NCI-H2081 (cell line): ENCODE measurements at places on chromosomes 1 and 21.

DNA sequence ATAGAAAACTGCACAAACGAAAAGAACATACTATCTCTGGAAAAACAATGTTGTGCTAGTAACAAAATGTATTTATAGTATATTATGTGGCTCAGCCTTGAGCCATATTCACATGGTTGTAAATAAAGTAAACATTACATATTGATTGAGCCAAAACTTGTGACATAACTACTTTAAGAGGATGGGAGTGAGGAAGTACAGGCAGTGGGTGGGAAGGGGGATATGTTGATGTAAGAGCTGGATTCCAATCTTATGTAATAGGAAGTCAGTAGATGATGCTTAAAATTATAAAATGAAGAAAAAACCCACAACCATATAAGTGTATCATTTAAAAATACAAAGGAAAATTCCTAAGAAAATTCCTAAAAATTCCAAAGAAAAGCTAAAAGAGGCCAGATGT is 42.7 kb downstream of the RHOU start:
- no peak for DNase-seq

DNA sequence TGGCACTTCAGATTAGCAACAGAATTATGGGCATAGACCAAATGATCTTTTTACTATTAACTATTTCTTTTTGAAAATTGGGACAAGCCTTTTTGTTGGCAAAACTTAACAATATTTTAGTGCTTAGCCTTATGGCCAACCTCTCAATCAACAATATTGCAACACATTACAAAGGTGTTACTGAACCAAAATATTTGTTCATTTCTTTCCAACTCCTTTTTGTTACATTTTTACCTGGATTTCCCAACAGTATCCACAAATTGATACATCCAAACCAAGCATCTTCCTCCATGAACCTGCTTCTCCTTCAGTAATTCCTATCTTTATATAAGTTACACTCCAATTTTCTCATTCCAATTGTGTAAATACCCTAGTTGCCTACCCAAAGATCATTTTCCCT is 1.5 kb upstream of the AMPD1 start:
- no peak for DNase-seq

DNA sequence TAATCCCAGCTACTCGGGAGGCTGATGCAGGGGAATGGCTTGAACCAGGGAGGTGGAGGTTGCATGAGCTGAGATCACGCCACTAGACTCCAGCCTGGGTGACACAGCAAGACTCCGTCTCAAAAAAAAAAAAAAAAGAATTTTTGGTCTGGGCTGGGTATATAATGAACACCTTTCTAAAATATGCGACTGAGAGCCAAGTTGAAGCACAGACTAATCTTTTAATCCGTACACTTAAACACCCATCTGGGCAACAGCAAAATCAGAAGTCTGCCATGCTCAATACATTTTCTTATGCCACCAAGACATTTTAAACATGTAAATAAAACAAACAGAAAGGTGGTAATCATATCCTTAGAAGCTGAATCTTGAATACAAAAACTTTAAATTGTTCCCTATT is 31.6 kb upstream of the ABCB10 start:
- no peak for DNase-seq

DNA sequence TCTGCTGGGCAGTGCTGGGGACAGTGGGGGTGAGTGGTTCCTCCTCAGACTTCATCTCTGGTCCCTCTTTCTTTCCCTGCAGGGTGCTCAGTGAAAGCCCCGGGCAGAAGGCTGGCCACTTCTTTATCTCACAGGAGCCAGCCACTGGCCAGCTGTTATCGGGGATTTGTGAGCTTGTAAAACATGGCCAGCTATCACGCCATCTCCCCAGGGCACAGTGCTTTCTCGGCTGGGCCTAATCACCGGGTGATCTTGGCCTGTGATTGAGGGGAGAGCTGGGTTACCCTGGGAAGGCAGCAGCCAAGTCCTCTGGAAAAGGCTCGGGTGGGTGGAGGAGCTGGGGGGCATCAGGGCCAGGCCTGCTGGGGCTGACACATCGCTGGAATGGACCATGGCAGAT is 83.0 kb downstream of the IGSF21 start:
- no peak for DNase-seq

DNA sequence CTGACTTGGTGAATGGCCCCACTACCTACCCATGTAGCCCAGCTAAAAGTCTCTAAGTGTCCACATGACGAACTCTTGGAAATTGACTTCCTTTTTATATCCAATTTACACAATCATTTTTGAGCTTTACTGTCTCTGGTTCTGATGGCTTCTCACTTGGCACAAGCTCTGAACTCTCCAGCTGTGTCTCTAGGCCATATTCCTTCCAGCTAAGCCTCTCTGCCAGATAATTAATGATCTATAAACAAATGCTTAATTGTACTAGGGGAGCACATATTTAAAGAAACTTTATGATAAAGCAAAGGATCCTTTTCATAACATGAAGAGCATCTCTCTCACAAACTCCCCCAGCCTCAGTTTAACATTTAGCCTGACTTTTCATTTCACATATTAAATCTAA is 16.3 kb upstream of the BEND5 start:
- peak; percentile 38 for DNase-seq

GRCh38 chr1:209863766-209864485 is 36.2 kb downstream of the UTP25 start:
- DNase-seq: no peak

DNA sequence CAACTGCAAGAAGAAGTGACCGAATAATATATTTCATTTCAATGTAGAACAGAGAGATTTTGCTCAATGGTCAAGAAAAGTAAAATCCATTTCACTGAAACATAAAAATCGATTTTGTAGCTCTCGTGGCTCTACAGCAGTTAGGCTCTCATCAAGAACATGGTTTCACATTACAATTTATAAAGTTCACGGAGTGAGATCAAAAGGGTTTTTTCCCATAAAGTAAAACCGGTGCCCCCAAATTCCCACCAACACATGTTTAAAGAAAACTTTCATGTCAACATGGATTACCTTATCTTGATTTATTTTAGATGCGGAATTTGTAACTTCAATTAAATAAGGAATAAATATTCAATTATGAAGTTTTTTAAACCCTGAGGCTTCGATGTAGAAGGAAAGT is 16.3 kb upstream of the VAV3 start:
- no peak for DNase-seq

- DNase-seq: peak; percentile 15
These were observed 13.6 kb downstream of the LRRC42 start for GRCh38 chr1:53959664-53960250.

DNA sequence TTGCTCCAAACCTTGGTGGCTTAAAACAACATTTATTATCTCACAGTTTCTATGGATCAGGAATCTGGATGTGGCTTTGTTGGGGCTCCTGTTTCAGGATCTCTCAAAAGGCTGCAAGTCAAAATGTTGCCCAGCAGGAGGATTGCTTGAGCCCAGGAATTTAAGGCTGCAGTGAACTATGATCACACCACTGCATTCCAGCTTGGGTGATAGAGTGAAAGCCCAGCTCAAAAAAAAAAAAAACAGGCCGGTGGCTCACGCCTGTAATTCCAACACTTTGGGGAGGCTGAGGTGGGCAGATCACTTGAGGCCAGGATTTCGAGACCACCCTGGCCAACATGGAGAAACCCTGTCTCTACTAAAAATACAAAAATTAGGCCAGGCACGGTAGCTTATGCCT is 30.0 kb downstream of the BCAS2 start:
- DNase-seq: no peak

DNA sequence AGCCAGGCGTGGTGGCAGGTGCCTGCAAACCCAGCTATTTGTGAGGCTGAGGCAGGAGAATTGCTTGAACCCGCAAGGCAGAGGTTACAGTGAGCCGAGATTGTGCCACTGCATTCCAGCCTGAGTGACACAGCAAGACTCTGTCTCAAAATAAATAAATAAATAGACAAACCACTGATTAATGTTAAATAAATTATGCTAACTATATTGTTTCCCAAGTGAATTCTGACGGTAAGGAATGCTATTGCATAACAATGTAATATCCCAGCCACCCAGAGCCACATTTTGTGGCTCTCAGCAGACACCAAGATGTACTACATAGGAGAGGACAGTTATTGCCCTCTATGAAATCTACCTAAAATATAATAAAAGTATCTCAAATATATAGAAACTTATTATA is 55.4 kb downstream of the LPGAT1 start:
- no peak for DNase-seq

DNA sequence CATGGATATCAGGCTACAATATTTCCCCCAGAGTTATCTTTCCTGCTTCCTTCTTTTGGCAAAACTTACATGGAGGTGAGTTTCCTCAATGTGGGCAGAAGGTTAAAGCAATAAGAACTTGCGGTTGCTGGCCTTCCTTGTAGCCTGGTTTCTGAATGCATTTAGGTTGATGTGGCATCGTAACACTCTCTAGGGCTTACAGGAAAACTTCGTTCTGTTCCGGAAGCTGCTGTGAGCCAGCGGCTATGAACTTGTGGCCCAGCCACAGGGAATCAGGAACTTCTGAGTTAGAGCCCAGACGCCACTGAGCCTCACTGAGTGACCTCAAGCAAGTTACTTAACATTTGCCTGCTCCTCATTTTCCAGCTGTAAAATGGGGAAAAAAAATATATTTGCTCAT is 623.4 kb upstream of the ADAMTS5 start:
- DNase-seq: no peak

DNA sequence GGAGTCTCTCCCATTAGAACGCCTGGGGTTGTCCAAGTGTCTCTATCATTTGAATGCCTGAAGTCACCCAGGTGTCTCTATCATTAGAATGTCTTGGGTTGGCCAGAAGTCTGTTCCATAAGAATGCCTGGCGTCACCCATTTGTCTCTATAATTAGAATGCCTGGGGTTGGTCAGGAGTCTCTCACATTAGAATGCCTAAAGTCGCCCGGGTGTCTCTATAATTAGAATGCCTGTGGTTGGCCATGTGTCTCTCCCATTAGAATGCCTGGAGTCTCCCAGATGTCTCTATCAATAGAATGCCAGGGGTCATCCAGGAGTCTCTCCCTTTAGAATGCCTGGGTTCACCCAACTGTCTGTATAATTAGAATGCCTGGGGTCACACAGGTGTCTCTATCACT is 54.5 kb downstream of the RNF187 start:
- DNase-seq: no peak

DNA sequence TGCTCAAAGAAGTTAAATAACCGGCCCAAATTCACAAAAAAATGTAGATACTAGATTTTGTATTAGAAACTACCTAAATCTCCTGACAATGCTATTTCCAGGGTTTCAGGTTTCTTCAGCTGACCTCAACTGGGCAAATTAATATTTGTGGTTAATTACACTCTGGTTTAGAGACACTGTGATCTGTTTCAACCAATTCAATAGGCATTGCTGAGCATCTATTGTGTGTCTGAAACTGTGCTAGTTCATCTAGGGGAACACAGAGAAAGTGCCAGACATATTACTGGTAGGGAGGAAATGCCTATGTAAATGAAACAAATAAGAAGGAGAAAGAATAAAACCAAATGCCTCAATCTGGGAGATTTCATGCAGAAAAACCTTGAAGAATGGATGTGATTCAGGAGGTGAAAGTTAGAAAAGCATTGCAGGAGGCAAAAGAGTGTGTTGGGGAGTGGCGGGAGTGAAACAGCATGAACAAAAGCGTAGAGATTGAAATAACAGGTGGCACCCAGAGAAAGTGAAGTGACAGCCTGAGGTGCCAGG is 51.3 kb upstream of the IVNS1ABP start:
- DNase-seq: no peak

GRCh38 chr1:8155528-8156186 is 129.5 kb upstream of the ERRFI1 start:
- DNase-seq: no peak

DNA sequence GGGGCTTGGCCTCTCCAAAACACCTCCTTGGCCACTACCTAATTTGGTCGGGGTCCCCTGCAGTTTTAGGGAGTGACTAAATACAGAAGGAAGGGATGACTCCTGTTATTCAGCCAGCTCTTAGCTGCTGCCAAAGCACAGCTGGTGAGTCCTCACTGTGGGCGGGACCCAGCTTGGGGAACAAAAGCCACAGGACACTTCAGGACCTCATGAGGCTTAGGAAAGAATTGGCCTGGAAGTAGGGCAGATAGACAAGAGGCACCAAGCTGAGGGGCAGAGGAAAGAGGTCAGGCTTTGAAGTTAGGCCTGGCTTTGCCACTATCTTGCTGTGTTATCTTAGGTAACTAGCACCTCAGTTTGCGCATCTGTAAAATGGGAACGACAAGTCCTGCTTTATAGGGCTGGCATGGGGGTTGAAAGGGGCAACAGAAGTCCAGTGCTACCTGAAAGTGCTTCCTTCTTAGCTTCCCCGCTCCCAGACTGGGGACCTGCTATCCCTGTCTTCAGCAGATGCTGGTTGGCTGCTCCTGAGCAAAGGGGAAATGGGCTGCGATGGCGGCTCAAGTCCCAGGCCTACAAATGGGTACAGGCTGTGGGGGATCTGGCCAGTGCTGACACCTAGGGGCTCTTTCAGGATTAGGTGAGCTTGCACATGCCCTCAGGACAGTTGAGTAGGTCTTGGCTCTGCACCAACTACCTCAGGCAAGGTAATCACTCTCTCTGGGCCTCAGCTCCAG is 15.7 kb downstream of the IFI6 start:
- DNase-seq: peak; percentile 19

DNA sequence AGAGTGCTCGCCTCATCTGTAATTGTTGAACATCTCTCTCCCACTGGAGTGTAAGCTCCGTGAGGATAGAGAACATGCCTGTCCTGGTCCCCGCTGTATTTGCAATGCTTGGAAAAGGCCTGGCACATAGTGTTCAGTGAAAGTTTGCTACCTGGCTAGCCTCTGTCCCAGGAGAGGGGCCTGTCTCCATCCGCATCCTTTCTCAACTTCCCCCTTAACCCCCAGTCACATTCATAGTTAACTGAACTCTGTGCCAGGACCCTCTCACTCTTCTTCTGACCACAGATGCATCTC is 15.2 kb downstream of the SPOCD1 start:
- DNase-seq: no peak

- DNase-seq: no peak
These were observed 68.4 kb downstream of the MACF1 start for GRCh38 chr1:39272798-39273469.

GRCh38 chr1:181111559-181111958 is 23.1 kb downstream of the IER5 start:
- DNase-seq: no peak

DNA sequence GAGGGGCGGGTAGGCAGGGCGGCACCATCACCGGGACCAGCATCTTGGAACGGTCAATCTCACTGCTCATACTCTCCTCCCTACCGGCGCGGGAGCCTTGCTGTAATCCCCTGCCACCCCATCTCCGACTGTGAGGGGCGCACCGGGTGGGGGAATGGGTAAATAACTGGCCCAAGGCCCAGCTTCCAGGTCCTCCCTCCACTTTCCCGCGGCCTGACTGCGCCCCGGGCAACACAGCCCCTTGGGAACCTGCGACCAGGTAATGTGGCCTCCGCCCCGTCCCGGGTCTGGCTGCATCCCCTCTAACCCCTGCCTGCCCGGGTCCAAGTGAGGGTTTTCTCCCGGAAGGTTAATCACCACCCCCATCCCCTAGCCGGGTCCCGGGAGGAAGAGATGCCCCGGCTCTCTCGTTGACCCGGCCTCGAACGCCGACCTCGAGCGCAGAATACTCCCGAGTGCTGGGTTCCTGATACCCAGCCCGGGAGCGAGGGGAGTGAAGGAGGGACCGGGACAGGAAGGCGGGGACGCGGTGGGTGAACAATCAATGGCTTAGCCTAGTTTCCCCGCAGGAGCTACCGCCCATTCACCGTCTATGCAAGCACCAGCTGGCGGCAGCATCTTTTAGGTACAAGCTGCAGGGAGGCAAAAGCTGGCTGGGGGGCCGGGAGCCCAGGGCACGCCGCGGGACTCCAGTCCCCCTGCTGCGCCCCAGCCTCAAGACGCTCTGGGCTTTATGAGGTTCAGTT is 5.9 kb upstream of the LHX9 start:
- DNase-seq: no peak

- no peak for DNase-seq
These were observed 43.0 kb upstream of the ADAMTS1 start for GRCh38 chr21:26888256-26888655.
